ENCODE measurements at places on chromosomes 4 and X. TPM values are rescaled to one million over a fixed set of nuclear protein-coding genes. Genes with fewer than 3 reads are reported as not detected.

GRCh38 chr4:110526589-110526988 lies 50.6 kb downstream of the ENPEP start:
- DNase-seq: no peak

GRCh38 chr4:25301471-25301870 lies 11.1 kb upstream of the ZCCHC4 start:
- no peak for DNase-seq

GRCh38 chr4:159483782-159484741 lies 381.2 kb downstream of the RAPGEF2 start:
- DNase-seq: no peak

DNA sequence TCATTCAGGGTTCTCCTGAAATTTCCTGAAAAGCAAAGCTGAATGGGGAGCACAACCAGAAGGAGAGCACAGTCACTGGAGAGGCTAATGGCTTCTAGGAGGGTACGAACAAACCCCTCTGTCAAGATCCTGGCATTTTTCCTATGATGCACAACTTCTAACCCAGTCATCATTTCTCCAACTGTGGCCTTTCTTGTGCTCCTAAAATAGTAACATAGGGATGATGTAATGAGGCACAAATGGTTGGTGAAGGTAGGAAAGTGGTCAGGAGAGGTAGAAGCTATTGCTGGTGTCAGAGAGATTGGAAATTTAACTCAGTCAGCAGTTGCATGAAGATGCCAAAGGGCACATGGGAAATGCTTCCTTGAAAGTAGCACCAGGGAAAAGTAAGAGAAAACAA lies 52.7 kb downstream of the SLC10A7 start:
- DNase-seq: no peak

- no peak for DNase-seq
Observed at GRCh38 chr4:67933038-67933437, 30.3 kb downstream of the TMPRSS11A start.

- DNase-seq: no peak
Observed at GRCh38 chr4:114874321-114874720, 239.1 kb downstream of the NDST4 start.

DNA sequence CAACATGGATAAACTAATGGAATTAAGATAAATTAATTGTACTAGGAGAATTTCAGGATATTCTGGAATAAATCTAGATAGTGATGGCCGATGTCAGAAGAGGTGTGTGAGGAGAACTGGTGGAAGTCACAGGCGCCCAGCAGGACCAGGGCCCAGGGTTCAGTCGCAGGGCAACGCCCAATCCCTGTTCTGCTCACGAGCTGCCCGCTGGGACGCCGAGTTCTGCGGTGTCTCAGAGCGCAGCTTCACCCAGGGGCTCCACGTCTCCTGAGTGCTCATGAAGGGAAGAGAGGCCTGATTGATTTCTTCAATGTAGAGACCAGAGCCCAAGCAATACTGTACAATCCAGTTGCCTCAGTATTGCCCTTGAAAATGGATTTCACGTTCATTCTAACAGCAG lies 1.5 kb upstream of the HSPA4L start:
- no peak for DNase-seq

DNA sequence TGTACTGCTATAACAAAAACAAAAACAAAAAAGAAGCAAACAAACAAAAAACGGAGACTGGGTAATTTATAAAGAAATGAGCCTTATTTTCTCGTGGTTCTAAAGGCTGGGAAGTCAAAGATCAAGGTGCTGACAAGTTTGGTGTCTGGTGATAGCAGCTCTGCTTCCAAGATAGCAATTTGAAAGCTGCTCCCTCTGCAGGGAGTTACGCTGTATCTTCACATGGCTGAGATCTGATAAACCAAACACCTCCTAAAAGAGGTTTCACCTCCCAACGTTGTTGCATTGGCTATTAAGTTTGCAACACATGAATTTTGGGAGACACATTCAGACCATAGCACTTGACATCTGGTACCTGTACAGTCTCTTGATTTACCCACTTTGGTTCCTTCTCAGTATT lies 854.2 kb downstream of the CENPC start:
- DNase-seq: no peak

GRCh38 chrX:103464072-103464773 lies 55.1 kb downstream of the RAB40A start:
- no peak for DNase-seq

- no peak for DNase-seq
Observed at GRCh38 chr4:126850286-126850685, 782.5 kb upstream of the INTU start.

- no peak for DNase-seq
Observed at GRCh38 chrX:87105131-87105530, 412.5 kb upstream of the KLHL4 start.

DNA sequence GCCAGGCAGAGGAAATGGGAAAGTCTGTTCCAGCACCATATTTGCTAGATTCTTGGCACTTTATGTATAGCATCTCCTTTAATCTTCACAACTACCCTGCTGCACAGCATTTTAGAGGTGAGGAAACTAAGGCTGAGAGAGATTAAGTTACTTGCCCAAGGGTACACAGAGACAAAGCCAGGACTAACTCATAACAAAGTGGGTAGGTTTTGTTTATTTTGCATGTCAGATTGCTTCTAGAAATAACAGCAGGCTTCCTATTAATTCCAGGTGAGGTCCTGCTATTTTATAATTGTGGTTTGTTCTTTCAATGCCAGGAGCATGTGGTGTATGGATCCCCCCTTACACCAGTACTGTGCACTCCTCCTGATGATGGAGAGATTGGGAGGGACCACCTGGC lies 15.0 kb downstream of the TCEANC start:
- no peak for DNase-seq

- DNase-seq: no peak
Observed at GRCh38 chrX:145856181-145856580, 38.6 kb downstream of the SLITRK2 start.

DNA sequence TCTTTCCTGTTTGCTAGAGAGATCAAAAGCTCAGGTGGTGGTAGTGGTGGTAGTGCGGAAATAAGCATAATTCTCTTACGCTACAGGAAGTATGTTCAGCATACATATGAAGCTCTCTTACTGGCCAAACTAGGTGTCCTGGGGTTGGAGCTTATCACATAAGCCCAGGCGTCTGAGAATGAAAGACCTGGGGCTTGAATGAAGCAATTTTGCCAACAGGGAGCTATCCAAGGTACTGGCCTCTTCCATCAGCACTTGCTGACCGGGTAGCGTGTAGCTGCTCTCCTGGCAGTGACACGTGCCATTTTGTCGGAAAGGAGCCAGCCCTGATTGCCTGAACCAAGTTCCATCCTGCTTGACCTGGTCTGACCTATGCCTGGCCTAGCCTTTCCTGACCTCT lies 65.9 kb upstream of the HPF1 start:
- no peak for DNase-seq

GRCh38 chr4:115145393-115146160 lies 32.2 kb upstream of the NDST4 start:
- DNase-seq: no peak

GRCh38 chrX:101252634-101253033 lies 33.0 kb downstream of the DRP2 start:
- DNase-seq: no peak

DNA sequence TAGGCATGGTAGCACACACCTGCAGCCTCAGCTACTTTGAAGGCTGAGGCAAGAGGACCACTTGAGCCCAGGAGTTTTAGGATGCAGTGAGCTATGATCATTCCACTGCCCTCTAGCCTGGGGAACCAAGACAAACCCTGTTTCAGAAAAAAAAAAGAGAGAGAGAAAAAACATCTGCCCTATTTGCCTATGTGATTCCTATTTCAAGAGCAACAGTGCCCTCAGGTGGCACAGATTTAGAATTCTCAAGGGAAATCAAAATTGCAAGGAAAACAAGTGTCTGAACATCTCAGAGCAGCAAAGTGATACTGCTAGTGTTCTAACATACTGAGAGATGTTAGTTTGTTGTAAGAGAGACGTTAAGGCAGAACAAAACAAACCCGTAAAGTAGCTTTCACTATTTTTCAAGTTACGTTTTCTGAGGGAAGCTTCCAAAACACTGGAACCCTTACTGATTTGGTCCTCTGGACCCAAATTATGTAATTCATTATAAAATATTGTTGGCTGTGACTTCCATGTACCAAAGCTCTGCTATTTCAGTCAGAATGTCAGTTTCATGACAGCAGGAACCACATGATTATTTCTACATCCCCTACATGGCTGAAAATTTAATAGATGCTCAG lies 7.9 kb downstream of the BDH2 start:
- no peak for DNase-seq

DNA sequence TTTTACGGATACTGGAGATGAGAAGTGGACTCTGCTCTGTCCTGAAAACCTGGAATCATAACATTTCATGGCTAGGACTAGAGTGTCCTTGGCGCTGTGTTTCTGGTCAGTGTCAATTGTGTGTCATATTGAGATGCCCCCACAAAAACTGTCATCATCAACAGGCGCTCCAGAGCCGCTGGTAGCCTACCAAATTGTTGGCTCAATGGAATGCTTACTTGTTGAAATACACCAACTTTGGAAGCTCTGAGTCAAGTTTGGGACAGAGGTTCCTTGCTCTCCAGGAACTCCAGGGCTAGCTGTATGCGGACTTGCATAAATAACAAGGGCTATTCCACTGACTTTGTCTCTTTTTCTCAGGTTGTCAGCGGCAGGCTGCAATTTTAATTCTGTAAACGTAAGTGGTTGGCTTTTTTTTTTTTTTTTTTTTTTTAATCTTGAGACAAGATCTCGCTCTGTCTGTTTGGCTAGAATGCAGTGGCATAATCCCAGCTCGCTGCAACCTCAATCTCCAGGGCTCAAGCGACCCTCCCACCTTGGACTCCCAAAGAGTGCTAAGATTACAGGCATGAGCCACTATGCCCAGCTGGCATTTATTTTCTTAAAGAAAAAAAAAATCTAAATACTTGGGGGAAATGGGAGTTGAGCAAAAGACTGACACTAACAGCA lies 871 bp upstream of the HPGD start:
- no peak for DNase-seq

DNA sequence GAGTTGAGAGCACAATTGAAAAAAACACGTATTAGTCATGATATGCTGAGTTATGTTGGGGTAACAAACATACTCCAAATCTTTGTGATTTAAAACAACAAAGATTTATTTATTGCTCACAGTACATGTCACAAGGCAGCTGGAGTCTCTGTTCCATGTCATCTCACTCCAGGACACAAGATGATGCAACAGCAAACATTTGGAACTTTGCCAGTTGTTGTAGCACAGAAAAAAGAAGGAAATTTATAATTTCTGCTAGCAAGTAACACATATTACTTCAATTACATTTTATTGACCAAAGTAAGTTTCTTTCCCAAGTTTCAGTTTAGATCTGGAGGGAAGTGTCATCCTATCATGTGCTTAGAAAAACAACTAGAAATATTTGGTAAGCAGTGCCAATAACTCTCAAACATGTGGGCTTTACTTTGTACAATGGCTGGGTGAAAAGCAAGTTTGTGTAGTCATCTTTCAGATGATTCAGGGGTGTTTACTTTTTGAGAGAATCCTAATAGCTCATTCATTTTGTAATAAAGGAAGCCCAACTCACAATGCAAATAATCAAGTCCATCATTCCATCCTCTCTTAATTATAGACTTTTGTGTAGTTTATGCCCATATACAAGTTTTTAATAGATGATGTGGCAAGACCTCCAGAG lies 452.3 kb downstream of the ZIC3 start:
- no peak for DNase-seq

- DNase-seq: no peak
Observed at GRCh38 chr4:169096221-169096620, 86.2 kb upstream of the CBR4 start.

- DNase-seq: no peak
Observed at GRCh38 chr4:118254368-118254767, 98.4 kb downstream of the PRSS12 start.

GRCh38 chrX:139388254-139388653 lies 142.3 kb upstream of the F9 start:
- no peak for DNase-seq

DNA sequence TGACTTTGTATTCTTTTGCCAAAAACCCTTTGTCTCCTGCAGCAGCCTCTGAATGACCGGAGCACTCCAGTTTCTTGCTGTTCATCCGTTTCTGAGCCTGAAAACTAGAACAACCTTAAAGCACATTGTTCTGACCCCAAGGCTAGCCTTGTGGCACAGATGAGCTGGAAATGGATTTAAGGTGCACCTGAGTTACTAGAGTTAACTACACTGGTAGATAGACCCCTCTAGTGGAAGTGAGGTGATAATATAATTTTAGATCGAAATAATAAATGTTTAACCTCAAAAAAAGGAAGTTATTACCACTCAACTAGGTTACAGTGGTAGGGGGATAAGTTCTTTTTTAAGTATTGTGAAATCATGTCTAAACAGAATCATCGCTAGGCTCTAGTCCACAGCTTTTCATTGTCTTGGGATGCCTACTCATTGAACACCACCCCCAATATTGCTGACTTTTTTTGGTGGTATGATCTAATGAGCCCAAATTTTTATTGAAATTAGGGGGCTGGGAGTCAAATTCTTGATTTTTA lies 2.7 kb downstream of the PLS3 start:
- DNase-seq: no peak

GRCh38 chrX:10112510-10112909 lies 44.3 kb upstream of the CLCN4 start:
- DNase-seq: no peak

GRCh38 chr4:2954358-2955185 lies 8.6 kb downstream of the NOP14 start:
- DNase-seq: no peak

GRCh38 chrX:95974890-95975289 lies 709.8 kb upstream of the DIAPH2 start:
- no peak for DNase-seq

- no peak for DNase-seq
Observed at GRCh38 chrX:20225488-20225833, 41.2 kb downstream of the RPS6KA3 start.

DNA sequence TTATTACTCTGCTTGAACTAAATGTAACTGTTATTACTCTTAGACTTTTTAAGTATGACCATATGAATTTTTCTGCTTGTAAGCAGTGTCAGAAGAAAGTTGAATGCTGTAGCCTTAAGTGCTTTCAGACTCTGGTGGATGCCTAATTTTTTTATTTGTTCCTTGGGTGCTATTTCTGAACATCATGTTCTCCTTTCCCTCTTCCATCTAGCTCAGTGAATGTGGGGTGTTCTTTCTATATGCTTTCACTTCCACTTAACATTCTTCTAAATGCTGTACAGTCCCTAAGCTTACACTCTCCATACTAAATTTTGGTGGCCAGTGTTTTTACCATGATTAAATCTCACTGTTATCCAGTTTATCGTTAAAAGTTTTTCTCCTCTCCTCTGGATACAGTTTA lies 3.6 kb downstream of the DCK start:
- no peak for DNase-seq

UGT2B17 gene
- total RNA-seq: not detected

AWAT2 gene
- not detected for total RNA-seq

USP26 gene
- not detected for total RNA-seq

KCNIP4 gene
- not detected for total RNA-seq

SSX2 gene
- total RNA-seq: not detected

IL15 gene
- 4.2 TPM for total RNA-seq

LEF1 gene
- 3.4 TPM for total RNA-seq

SPATA18 gene
- total RNA-seq: 4.3 TPM

CFAP99 gene
- not detected for total RNA-seq
